Immature natural killer cell (primary cell): ENCODE measurements at places on chromosomes 4 and X.

- no peak for DNase-seq
Observed at GRCh38 chr4:11741190-11741652, 312.5 kb upstream of the HS3ST1 start.

- DNase-seq = no peak
Observed at GRCh38 chr4:72016011-72016410, 15.8 kb upstream of the NPFFR2 start.

- no peak for DNase-seq
Observed at GRCh38 chr4:86967798-86968197, 33.0 kb downstream of the AFF1 start.

DNA sequence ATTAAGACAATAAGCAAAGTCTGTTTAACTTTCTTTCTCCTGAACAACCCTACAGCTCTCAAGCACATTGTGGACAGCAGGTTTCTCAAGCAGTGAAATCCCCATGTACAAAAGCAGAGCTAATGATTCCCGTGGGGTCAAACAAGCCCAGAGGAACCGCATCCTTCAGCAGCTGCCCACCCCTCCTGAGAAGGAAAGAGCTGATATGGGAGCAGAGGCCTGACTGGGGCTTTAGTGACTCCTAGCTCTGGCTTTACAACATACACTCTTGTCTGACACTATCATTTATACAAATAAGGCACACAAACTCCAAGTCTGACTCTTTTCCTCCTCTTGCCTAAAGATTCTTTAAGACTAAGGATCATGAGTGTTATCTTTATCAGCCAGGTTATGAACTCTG, 32.8 kb downstream of the HDAC8 start:
- DNase-seq = no peak

DNA sequence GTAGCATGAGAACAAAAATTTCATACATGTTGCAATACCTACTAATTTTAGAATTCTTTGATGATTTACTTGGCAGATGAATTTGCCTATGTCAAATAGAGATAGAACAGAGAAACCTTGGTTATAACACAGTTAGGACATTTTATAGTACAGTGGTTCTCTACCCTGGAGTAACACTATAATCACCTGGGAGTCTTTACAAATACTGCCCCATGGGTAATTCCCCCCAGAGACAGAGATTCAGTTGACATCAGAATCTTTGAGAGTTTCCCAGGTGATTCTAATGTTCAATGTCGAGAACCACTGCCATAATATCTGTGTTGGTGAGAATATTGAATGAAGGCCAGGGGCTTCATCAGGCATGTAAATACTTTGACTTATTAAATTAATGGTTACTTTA, 401.3 kb upstream of the NDST4 start:
- DNase-seq = no peak

GRCh38 chr4:182937268-182938204, 20.4 kb upstream of the DCTD start:
- no peak for DNase-seq

- DNase-seq = no peak
Observed at GRCh38 chr4:122617597-122618593, 3.0 kb downstream of the IL21 start.

- no peak for DNase-seq
Observed at GRCh38 chr4:5940470-5941203, 47.8 kb upstream of the CRMP1 start.

DNA sequence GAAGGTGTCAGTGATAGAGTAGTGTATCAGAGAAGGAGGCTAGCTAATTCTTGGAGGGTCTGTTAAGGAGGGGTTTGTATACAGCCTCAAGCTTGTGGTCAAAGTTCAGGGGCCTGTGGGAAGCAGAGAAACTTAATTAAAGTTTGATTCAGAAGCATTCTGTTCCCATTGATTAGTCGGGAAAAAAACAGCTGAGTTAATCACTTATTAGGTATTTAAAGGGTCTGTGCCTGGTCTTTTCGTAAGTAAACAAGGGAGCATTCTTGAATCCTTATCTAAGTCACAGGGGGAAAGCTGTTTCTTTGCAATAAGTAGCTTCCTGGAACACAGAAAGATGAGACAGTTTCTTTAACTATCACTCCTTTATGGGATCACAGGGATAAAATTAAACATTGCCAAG, 492.1 kb downstream of the PCDH10 start:
- no peak for DNase-seq

DNA sequence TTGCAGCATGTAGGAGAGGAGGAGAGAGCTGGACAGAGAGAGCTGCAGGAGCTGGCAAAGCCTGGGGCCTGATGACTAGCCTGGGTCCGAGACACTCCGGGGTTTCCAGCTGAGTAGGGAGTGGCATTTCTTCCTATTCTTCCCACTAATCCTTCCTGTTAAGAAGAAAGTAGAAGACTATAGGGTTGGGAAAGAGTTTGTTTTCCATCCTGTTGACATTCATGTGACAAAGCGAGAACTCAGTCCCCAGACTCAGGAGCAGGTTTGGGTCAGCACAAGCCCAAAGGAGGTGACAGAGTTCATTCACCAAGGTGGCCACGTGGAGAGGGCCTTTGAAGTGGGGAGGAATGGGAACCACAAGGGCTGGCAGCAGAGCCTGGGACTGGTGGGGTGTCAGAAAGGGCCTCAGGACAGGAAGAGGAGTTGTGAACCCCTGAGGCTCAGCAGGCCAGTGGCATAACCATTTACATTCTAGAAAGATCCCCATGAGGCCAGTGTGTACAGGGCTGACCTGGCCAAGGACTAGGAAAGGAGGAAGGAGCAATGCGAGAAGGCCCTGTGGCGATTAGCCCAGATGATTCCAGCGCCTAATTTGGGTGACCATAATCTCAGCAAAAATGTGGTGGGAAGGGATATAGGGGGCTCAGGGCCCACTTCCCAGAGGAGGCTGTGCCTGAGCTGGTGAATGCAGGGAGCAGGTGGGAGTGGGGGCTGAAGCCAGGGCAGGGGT, 3.3 kb upstream of the HAUS3 start:
- DNase-seq = no peak

DNA sequence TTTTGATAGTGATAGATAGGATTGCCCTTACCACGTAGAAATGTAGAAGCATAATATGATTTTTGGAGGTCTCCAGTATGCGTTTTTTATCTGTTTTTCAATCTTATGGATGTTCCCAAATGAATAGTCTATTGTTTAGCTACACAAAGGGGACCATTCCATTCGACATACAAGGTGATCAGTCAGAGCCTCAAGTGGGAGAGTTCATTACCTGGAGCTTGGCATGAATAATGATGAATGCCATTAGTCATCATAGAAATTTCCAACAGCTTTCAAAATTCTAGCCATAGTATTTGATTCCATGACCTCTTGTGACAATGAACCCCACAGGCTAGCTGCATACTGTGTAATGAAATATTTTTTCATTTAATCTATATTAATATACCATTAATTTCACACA, 123.6 kb downstream of the PDHA2 start:
- no peak for DNase-seq

GRCh38 chr4:7512428-7512827, 77.7 kb upstream of the PSAPL1 start:
- no peak for DNase-seq

GRCh38 chrX:77118686-77119085, 328.5 kb upstream of the FGF16 start:
- DNase-seq = no peak

DNA sequence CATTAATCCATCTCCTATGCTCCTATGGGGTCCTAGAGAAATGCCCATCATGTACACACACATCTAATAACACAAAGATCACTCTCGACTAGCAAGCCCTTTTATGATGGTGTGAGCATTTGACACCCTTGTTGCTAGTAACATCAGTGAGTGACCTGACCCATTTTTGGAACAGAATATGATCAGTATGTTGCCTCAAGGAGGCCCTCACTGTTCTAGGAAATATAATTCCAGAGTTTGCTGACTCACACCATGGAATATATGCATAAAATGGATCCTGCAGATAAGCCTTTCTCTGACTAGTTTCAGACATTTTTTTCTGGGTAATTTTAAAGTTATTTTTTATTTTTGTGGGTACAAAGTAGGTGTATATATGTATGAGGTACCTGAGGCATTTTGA, 121.8 kb downstream of the AR start:
- DNase-seq = no peak

- no peak for DNase-seq
Observed at GRCh38 chr4:56723659-56724230, 42.6 kb upstream of the HOPX start.

DNA sequence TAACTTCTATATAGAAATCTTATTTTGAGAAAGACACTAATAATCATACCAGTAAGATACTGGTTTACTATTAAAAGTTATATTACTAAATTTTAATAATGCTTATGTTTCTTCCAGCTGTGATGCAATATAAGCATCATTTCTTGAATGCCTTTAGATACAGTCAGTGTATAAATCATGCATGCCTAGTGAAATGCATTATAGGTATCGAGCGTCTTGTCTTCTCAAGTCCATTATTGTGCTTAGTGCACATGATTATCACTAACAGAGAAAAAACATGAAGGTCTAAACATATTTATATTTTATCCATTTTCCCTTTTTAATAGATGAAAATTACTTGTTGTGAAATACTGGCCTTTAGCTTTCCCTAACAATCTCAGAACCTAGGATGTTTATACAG, 1021.5 kb upstream of the AGA start:
- DNase-seq = no peak

DNA sequence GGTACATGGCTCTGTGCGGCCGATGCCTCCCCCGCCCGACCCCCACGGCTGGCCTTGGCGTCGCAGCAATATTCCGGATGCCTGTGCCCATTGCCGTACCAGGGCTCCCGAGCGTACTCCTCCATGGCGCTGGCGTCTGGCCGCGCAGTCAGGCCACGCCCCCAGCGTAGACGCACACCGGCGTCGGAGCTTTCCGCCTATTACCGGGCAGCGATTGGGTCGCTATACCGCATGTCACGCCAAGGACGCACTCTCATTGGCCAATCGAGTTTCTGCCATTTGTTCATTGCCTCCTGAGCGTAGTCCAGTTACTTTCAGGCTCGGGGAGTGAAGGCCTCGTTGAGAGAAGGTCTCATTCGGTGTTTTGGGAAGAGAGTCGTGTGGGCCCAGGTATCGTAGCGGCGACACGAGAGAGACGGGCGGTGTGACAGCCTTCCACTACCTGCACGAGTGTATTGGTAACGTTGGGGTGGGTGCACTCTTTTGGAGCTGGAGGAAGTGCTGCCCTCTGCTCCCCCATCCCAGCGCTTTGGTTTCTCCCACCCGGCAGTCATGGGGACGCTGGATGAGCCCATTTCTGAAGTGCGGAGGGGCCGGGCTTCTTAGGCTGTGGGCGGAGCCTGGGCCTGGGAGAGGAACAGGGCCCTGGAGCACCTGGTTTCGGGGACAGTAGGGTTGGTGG, at the start of the genes PQBP1 and TIMM17B:
Gene PQBP1, plus strand, starts transcription at position 306 of the 682 bp plus-strand sequence. CDS start 580 bp downstream, outside the sequence.
Gene TIMM17B, minus strand, starts transcription at position 144 of the 682 bp plus-strand sequence. Its CDS starts 19 bp downstream, at position 125.
- peak; percentile 89 for DNase-seq

DNA sequence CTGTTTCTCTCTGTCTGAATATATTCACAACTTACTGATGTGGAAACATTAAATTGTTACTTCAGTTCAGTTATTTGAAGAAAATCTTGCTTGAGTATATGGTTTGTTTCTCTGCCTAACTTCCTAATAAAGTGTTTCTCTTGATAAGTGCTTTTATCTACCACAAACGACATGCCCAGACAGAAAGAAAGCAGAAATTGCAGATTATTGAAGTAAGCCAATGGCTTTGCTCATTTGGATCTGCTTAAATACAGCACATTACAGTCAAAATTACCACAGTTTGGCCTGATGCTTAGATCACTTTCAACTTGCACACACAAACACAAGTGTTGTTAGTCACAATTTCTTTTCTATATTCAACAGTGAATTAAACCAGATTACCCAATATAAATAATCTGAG, 68.0 kb downstream of the ATOH1 start:
- DNase-seq = no peak

- no peak for DNase-seq
Observed at GRCh38 chr4:11404431-11404830, 24.3 kb downstream of the HS3ST1 start.

DNA sequence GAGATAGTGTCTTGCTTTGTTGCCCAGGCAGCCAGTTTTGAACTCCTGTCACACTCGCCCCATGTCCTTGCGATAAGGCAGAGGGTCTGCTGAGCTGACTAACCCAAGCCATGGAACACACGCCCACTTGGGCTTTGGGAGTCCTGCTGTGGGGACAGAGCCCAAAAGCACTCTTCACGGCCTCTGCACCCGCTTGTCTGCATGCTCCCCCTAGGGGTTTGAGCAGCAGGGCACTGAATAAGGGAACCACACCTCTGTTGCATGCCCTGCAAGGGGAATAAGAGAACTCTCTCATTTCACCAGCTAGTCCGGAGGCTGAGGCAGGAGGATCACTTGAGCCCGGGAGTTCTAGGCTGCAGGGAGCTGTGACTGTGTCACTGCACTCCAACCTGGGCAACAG, 166.0 kb downstream of the STAG2 start:
- no peak for DNase-seq

DNA sequence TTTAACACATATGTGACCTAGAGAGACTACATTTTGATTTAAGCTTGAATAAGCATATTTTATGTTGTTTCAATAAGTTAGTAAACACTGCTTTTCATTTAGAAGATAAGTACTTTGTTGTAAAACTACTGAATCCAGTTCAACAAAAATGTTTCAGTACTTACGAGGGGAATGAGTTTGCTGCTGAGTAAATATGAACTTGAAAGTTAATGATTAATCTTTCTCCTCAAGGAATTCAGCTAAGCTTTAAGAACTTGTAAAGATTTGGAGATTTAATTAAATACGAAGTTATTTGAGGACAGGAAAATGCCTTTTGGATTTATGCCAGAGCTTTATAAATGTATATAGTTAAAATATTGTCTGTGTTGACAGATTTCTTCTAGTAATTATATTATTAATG, 933.0 kb upstream of the LCORL start:
- no peak for DNase-seq

DNA sequence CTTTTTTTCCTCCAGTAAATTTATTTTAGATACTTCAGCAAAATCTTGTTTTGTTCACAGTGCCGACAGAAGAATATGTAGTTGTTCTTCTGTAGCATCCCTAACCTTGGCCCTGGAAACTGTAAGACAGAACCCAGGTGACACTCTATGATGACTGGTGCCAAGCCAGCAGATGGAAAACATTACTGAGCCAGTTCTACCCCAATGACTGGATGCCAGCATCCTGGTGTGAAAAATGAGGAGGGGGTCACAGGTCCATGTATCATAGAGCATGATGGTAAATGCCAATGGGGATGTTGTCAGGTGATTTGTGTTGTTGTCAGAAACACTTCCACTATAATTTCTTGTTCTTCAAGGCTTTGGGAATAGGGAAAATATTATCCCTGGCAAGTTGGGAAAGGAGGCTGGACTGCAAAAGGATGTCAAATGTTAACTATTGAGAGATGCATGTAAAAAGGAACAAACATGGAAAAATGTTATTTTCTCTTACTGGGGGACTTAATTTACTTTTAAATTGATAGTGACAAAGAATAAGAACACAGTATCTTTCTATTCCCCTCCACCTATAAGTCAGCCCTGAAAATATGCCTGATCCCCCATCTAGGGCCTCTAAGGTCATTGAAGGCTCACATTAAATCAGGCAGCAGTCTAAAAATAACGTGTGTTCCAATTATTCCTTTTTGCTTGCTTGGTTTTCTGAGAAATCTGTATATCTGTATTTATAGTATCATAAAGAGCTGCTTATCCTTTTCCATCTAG, 159.8 kb downstream of the RASL11B start:
- no peak for DNase-seq
